ENCODE measurements at places on chromosomes 13 and 19.

GRCh38 chr13:41054212-41054877 lies 7.0 kb upstream of the WBP4 start:
- DNase-seq = no peak

- no peak for DNase-seq
These were observed 18.9 kb downstream of the PAK4 start for GRCh38 chr19:39144290-39145071.

DNA sequence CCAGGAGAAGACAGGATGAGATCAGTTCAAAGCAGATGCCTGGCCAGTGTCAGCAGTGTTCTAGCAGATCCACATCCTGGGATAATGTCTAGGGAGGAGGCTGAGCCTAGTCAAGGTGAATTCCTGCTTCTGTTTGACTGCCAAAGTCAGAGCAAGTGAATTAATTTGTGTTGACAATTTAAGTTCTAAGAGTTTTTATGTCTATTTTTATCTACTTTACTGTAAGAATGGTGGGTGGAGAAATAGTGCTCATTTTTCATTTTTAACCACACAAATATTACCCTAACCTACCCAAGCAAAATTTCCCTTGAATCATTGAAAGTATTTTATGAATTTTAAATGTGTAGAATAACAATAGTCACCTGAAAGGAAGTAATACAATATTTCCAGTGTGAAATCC lies 207.6 kb upstream of the SLC10A2 start:
- no peak for DNase-seq

DNA sequence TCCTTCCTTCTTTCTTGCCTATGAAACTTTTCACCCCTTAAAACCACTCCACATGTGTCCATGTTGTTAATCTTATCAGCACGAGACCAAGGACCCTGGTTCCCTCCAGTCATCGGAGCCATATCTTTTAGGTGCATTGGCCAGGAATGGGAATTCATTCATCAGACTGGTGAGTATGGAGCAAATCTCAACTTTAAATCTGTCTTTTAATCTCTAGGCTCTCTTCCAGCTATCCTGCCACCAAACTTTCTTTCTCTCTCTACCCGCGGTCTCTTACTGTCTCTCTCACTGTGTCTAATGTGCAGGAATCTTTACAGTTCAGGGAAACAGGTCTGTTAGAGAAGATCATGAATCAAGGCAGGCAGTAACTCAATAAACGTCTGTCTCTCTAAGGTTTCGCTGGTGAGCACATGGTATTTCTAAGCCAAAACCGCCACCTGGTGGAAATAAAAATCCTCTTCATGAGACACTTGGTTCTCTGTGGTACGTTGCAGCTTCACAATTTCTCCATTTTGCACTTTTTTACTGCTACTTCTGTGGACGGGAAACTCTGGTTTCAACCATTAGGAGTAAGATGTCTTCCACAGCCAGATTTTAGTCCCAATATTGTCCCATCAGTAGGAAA lies 16.1 kb downstream of the LGALS16 start:
- peak; percentile 4 for DNase-seq

GRCh38 chr19:11949201-11949600 lies 15.6 kb upstream of the ZNF763 start:
- DNase-seq = no peak

- no peak for DNase-seq
These were observed 596 bp downstream of the CEACAM4 start for GRCh38 chr19:41626278-41626677.

GRCh38 chr19:48757089-48757675 lies 1.9 kb downstream of the FGF21 start:
- DNase-seq = no peak

GRCh38 chr19:34411216-34411615 lies 7.0 kb downstream of the PDCD2L start:
- DNase-seq = no peak

- DNase-seq = no peak
These were observed 7.0 kb downstream of the PIP5K1C start for GRCh38 chr19:3693025-3693925.

GRCh38 chr13:71773531-71773930 lies 93.5 kb downstream of the DACH1 start:
- DNase-seq = no peak

GRCh38 chr19:48203794-48204628 lies 33.5 kb downstream of the ZSWIM9 start:
- DNase-seq = peak; percentile 70

DNA sequence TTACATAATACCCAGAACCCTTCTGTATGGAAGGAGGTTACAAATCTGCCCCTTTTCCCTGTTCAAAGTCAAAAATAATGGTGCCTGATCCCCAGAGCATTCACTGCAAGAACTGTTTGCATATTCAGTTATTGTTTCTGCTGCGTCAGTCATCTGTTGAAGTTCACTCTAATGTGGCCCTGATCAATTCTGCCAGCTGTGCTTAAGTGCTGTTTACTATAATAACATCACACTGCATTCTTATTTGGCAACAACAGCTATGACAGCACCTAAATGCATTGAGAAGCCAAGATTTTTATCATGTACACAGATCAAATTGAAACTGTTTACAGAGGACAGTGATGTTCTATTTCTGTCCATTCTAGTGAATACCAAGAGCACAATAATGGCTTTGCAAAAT lies 115.9 kb downstream of the DACH1 start:
- DNase-seq = no peak

GRCh38 chr19:3682741-3683404 lies 17.4 kb downstream of the PIP5K1C start:
- no peak for DNase-seq

- DNase-seq = no peak
These were observed 687 bp downstream of the MATK start for GRCh38 chr19:3785451-3785937.

DNA sequence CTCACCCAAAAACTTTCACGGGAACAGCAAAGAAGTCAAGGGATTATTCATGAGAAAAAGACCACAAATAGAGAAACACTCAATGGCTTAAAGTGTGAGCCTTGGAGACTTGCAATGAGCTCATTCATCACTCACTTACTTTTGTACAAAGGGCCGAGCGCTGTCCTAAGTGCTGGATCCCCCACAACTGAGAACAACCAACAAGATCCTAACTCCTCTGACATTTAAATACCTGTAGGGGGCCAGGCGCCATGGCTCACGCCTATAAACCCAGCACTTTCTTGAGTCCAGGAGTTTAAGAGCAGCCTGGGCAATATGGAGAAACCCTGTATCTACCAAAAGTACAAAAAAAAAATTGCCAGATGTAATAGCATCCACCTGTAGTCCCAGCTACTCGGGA lies 29.4 kb upstream of the ZNF507 start:
- DNase-seq = no peak

DNA sequence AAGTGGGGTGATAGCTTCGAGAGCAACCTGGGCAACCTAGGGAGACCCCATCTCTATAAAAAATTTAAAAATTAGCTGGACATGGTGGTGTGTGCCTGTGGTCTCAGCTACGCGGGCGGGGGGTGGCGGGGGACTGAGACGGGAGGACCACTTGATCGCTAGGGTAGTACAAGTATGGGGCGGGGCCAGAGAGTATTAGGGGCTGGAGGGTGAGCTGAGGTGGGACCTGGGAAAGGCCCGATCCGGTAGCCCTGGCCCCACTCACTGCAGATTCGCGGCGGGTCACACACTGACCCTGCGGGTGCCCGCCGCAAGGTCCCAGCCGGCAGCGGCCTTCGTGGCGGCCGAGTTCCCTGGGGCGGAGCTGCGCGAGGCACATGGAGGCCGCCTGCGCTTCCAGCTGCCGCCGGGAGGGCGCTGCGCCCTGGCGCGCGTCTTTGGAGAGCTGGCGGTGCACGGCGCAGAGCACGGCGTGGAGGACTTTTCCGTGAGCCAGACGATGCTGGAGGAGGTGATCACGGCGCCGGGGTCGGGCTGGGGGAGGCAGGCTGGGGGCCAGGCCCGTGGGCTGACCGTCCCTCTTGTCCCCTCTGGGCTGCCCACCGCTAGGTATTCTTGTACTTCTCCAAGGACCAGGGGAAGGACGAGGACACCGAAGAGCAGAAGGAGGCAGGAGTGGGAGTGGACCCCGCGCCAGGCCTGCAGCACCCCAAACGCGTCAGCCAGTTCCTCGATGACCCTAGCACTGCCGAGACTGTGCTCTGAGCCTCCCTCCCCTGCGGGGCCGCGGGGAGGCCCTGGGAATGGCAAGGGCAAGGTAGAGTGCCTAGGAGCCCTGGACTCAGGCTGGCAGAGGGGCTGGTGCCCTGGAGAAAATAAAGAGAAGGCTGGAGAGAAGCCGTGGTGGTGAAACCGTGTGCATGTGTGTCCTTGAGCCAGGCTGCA lies 2.0 kb upstream of the ARHGAP45 start:
- DNase-seq = peak; percentile 49

DNA sequence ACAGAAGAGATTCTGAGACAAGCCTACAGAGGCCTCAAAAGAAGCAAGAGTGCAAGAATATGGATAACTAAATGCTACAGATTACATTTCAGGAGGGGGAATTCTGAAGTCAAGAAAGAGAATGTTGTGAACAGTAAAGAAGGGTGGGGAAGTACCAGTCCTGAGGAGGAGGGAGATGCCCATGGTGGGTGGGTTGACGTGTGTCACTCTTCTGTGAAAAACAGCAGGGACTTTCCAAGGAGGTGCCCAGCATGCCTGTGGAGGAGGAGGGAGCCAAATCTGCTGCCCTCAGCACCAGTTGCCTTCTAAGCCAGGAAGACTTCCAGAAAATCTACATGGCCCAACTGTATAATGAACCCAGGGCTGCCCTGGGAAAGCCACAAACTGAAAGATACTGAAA lies 87.7 kb downstream of the SGCG start:
- no peak for DNase-seq

DNA sequence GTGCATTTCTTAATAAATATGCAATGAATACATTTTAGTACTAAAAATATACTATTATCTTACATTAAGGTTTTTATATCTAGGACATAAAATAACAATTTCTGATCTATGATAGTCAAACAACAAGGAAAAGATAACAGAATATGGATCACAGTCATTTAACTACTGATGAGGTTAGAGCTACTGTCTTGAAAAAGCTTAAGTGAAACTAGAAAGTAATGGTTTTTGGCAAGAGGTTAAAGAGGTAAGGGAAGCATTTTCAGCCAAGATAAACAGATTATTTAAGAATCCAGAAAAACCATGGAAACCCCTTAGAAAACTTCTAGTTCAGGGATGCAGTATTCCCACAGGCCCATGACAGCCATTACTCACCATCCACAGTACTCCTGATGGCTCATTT lies 787.4 kb downstream of the DACH1 start:
- DNase-seq = no peak

DNA sequence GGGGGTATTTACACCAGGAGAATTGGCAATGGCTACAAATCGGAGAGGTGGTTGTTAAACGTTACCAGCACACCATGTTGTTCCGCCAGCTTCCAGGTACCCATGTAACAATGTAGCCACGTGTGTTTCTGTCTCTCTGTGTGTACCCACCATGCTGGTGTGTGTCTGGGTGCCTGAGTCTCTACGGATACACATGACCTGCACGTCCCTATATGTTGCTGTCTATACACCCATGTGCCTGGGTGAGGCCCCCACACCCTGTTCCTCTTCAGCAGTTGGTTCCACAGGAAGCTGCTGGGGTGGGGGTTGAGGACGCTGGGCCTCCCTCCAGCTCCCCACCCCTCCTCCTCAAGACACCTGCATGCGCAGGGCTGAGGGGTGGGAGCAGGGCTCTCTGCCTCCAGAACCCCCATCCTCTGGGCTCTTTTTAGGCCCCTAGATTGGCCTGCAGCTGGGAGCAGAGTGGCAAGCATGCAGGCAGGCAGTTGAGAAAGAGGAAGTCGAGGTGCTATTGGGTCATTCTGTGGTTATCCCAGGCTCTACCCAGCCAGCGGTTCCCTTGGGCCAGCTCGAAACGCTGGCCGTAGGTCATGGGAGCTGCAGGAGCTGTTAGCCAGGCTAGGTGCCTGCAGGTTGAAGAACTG lies at the start of gene ARHGEF18:
TSS of gene ARHGEF18 (plus strand) at position 351 of the 644 bp plus-strand sequence. CDS start 13,954 bp downstream, outside the sequence.
- DNase-seq = peak; percentile 51

DNA sequence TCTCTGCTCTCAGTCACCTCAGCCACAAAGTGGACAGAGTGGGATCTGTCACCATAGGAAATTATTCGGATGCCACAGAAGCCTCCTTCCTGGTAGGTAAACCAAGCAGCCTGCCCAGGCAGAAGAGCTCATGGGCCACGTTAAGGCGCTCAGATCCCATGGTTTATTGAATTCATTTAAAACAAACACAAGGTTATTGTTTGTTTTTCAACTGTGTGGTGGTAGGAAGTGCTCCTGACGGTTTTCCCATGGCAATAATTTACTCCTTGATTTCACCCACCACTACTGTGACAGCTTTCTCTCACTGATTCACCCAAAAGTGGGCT lies 14.4 kb downstream of the BCAM start:
- no peak for DNase-seq

- no peak for DNase-seq
These were observed 10.5 kb upstream of the MIER2 start for GRCh38 chr19:355134-355533.

GRCh38 chr13:27006519-27007161 lies 165.0 kb downstream of the USP12 start:
- DNase-seq = no peak

- DNase-seq = no peak
These were observed 20.6 kb downstream of the PBX4 start for GRCh38 chr19:19597809-19598306.

DNA sequence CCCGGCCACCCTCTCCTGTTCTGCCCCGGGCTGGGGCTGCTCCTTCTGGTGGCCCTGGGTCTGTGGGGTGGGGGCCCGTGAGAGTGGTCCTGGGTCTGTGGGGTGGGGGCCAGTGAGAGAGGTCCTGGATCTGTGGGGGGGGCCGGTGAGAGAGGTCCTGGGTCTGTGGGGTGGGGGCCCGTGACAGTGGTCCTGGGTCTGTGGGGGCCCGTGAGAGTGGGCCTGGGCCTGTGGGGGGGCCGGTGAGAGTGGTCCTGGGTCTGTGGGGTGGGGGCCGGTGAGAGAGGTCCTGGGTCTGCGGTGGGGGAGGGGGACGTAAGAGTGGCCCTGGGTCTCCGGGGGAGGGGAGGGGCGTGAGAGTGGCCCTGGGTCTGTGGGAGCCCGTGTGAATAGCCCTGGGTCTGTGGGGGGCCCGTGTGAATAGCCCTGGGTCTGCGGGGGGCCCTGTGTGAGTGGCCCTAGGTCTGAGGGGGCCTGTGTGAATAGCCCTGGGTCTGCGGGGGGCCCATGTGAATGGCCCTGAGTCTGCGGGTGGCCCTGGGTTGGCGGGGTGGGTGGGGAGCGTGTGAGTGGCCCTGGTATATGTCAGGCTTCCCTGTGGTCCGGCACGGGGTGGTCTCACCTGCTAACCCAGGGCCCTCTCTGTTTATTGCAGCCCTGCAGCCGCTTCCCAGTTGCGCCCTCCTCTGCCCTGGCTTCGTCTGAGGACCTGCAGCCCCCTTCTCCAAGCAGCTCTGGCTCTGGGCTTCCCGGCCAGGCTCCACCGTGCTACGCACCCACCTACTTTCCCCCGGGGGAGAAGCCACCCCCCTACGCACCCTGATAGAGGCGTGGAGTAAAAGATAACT lies 52.3 kb downstream of the TMEM255B start:
- DNase-seq = no peak

- peak; percentile 43 for DNase-seq
These were observed at the start of gene TMEM272 for GRCh38 chr13:51844862-51845573. Gene TMEM272, minus strand, starts transcription at chr13:51845177. Its CDS starts 6,647 bp downstream, at chr13:51838530.

GRCh38 chr13:48334534-48335127 lies 31.1 kb downstream of the RB1 start:
- no peak for DNase-seq

- DNase-seq = no peak
These were observed 22.4 kb upstream of the SEMA6B start for GRCh38 chr19:4581666-4582553.
